ENCODE measurements at places on chromosomes 2 and 18. TPM values are rescaled to one million over a fixed set of nuclear protein-coding genes. Genes with fewer than 3 reads are reported as not detected.

Gene ITPRIPL1
- total RNA-seq = 4.7 TPM

Gene SCYGR4
- total RNA-seq = not detected

Gene PKDCC
- 30.0 TPM for total RNA-seq

Gene RSAD2
- 5.9 TPM for total RNA-seq

Data from parietal lobe (tissue), 2 donors.